ENCODE measurements at places on chromosomes 16 and 17.

DNA sequence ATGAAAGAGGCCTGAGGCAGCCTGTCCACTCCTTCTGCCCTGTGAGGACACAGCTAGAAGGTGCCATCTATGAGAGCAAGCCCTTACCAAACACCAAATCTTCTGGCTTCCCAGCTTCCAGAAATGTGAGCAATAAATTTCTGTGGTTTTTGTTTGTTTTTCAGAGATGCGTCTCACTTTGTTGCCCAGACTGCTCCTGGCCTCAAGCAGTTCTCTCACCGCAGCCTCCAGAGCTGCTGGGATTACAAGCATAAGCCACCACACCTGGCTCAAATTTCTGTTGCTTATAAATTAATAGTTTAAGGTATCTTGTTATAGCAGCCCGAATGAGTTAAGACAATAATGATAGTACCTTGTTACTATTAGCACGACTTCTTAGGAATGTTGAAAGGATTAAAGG, 12.5 kb upstream of the SLC16A11 start:
- peak; percentile 59 for DNase-seq

DNA sequence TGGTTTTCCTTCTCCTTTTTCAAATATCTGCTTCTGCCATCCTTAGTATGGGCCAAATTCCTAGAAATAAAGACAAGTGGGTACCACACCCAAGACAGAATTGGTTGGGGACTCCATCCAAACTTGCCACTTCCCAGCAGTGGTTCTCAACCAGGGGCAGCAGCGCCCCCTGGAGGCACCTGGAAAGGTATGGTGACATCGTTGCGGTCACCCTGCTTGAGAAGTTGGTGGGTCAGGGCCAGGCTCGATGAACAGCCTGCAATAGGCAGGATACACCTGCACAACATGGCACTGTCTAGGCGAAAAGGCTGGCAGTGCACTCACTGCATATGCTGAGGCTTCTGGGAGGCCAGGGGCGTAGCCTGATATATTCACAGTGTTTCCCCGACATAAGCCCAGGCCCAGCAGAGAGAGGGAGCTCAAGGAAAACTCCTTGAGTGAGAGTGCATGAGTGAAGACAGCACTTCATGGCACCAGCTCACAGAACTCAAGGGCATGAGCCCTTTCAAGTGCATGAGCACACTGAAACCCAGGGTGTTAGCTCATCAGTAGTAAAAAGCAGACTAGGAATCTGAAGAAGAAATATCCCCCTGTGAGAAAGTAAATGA, 57.7 kb downstream of the CMC2 start:
- DNase-seq, result peak; percentile 59

- DNase-seq, result peak; percentile 54
These were observed 40.3 kb upstream of the TNRC6A start for GRCh38 chr16:24689128-24689527.

- no peak for DNase-seq
These were observed 15.2 kb downstream of the CD300LF start for GRCh38 chr17:74697515-74697914.

DNA sequence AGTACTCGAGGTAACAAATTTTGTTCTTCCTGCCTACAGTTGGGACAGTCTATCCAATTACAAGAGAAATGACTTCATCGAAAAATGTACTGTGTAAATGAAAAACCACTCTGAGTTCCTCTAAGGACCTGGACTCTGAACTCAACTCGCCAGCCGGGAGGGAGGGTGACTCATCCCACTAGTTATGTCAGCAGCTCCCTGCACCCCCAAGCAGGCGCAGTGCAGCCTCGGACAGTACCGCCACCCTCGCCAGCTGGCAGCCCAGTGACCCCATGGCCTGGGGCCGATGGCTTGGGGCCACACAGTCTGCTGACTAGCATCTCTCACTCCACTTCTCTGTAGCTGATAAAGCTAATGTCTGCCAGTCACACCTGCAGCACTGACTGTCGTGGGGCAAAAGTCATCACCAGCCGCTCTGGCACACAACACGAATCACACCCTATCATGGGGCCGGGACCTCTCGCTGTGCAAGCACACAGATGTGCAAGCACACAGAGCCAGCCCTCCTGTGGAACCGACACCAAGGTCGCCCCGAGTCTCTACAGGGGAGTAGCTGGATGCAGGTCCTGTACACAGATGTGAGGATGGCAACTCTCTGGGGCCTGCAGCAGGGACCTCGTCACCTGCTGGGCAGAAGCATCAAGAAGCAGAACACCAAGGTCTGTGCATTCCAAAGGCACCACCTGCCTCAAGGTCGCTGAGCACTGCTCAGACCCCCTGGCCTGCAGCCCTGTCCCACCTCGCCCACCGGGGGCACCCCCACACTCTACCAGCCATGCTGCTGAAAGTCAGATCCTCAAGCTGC, 5.7 kb downstream of the CSNK1D start:
- peak; percentile 98 for DNase-seq

- DNase-seq, result peak; percentile 28
These were observed 963.6 kb upstream of the GOT2 start for GRCh38 chr16:59697761-59698160.

DNA sequence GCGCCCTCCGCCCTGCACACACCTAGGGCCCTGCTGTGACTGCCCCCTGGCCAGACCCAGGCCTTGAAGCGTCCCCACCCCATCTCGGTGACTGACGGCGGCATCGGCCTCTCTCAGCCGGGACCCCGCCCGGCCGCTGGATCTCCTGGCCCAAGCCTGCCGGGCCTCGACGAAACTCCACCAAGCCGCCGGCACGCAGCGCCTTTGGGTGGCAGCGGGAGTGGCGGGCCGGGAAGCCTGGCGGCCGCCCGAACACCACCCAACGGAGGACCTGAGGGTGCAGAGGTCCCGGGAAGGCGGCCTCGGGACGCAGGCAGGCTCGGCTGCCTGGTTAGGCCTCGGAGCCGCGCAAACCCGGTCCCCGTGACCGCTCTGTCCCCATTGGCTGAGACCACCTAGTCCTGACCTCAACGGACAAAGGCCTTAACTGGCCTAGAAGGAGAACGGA, 12.0 kb upstream of the TMEM97 start:
- no peak for DNase-seq

DNA sequence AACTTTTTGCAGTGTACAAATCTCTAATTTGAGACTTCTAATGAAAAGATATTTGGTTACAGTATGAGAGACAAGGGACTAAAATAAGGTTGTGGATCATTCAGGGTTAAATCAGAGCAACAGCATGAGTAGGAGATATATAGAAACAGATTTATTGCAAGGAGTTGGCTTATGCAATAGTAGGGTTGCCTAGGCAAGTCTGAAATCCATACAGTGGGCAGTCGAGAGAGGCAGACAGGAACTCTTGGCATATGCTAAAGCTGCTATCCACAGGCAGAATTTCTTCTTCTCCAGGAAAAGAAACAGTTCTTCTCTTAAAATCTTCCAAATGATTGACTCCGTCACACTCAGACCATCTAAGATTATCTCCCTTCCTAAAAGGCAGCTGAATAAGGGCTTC, 500.8 kb downstream of the MAF start:
- DNase-seq, result no peak

- DNase-seq, result no peak
These were observed 3.0 kb downstream of the TMEM132E start for GRCh38 chr17:34582185-34582900.

DNA sequence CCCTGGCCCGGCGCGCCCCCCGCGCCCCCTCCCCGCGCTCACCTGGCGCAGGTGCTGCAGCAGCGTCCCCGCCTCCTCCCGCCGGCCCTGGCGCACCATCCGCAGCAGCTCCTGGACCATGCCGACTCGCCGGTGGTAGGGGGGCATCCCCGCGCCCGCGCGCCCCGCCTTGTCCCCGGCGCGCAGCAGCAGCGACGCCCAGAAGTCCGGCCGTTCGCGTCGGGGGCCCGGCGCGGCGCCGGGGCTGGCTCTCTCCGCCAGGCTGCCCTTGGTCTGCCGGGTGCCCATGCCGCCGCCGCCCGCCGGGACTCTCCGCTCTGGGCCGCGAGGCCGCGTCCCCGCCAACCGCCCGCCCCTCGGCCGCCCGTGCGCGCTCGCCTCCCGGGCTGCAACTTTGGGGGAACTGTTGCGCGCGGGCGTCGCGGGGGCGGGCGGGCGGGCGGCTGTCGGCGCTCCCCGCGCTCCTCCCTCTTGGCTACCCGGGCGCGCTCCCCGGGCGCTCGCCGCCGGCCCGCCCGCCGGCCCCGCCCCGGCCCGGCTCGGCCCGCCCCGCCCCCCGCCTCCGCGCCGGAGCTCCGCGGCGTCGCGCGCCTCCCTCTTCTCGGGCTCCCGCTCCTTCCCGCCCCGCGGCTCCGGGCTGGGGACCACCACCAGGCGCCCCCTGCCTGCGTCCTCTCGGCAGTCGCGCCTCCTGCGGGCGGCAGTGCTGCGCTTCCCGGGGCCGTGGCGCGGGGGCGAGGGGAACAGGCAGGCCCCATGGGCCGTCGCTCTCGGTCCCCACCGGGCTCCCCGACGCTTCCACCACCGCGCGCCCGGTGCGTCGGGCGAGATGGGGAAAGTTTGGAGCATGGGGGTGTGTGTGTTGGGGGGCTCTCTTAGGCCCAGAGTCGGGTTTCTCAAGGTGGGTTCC, at the start of gene LRRC75A:
LRRC75A (minus strand) TSS at position 491 of the 910 bp plus-strand sequence; CDS start at position 288, 203 bp downstream.
- peak; percentile 53 for DNase-seq

DNA sequence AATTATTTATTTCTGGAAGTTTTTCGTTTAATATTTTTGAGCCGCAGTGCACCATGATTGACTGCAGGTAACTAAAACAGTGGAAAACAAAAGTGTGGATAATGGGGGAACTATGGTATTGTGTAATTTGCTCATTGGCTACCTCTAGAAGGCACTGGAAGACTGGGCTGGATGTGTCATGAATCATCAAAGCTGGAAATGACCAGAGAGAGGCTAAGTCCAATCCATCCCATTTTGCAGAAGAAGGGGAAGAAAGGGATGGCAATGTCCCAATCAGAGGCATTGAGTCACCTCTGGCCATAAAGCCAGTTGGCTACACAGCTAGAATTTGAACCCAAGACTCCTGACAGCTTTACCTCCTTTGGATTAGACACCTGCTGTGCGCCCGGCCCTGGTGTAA, 29.3 kb downstream of the GLP2R start:
- no peak for DNase-seq

- no peak for DNase-seq
These were observed 8.3 kb upstream of the KIF18B start for GRCh38 chr17:44955674-44956425.

GRCh38 chr17:27533874-27534815, 77.9 kb downstream of the KSR1 start:
- peak; percentile 92 for DNase-seq
